ENCODE measurements at places on chromosomes 12 and 14.

DNA sequence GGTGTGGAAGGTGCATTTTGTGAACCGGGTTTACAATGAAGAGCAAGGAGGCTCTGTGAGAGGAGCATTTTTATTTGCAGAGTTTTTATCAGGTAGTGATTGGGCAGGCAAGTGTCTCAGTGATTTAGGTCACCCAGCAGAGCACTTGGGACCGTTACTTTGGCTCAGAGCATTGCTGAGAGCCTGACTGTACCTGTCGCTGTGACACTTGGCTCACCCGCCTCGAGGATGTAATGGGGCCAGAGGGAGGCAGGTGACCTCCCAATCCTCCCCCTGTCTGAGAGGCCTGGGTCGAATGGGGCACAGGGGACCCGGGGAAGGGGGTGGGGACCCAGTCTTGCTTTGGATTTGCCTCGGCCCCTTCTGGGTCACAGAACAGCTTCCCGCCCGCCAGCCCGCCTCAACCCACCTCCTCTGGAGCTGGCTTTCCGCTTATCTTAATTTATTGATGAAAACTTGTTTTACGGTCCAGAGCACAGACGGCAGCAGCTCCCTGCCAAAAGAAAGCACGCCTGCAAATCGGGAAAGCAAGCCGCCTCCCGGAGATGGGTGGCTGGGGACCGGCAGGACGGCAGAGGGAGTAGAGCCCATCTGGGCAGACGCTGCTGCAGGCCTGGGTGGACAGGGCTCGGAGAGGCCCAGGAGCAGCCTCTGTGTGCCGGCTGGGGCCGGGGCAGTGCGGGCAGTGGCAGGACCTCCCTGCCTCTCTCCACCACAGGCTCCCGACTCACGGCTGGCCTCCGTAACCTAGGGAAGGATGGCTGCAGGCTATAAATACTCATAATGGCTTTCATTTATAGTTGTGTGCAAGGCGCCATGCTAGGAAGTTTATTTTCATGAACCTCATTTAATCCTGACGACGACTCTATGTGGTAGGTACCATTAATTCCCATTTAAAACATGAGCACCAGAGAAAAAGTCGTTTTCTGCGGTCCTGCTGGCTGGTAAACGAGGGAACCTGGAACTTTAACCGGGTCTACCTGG, 187.1 kb downstream of the TSPAN9 start:
- DNase-seq = no peak

- no peak for DNase-seq
These were observed 88.0 kb downstream of the ANO6 start for GRCh38 chr12:45303945-45304344.

- no peak for DNase-seq
These were observed 16.6 kb downstream of the ACTR10 start for GRCh38 chr14:58216544-58216943.

DNA sequence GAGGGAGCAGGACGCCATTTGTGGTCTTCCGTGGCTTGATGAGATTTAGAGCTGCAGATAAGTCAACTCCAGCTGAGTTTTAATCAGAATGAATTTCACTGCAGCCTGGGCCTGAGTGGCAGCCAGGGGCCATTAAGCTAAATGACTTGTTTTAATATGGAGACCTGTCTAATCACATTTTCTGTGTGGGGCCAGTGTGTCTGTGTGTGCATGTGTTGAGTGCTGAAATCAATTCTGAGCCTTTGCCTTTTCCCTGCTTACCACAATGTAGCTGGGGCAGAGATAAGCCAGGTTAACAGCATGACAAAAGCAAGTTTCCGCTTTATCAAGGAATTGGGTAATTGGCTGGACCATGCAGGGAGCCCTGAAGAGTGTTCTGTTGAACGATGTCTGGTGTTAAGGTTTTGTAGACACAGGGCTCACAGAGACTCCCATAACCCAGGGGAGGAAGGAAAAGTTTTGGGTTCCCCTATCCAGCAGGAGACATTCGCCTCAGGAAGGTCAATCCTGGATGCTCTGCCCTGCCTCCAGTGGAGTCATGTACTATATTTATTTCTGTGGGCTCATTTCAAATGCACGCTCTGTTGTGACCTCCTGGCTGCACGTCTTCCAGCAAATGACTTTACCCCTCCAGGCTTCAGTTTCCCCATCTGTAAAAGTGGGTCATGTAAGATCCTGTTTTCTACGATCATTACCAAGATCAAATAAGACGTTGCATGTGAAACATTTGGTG, 24.2 kb downstream of the RPH3A start:
- no peak for DNase-seq

DNA sequence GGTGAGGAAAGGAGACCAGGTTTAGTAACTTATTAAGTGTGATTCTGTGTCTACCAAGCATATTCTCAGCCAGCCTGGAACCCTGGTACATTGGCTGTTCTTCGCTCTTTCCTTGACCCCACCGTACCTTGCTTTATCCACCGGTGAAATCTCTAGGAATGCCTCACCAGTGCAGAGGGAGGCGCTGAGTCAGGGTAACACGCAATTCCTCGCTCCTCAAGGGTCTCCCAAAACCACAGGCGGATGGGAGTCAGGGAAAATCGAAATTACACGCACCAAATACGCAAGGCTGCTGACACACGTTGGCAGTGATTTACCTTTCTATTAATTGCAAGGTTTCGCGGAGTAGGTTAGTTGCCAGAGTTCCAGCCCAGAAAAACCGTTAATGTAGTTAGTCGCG, 845 bp downstream of the L3HYPDH start:
- DNase-seq = no peak

- DNase-seq = no peak
These were observed 156.8 kb upstream of the TMTC2 start for GRCh38 chr12:82529954-82530353.

- DNase-seq = no peak
These were observed 18.3 kb downstream of the HAL start for GRCh38 chr12:95977764-95978305.

DNA sequence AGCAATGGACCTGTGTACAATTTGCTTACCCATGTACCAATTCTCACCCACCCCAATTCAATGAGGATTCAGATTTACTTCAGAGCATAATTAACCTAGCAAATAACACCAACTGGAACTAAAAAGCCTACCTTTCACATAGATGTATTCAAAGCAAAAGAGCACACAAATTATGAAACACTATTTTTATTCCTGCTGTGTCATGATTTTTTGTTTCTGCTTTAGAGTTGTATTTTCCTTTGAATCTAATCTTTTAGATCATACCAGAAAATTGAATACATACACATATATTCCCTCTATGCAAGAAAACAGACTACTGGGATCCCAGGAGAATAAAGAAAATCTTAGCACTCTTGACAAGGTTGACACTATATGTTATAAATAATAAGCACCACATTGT, 5.9 kb downstream of the KICS2 start:
- no peak for DNase-seq
